ENCODE measurements at places on chromosomes 12 and 14. TPM values are rescaled to one million over a fixed set of nuclear protein-coding genes. Genes with fewer than 3 reads are reported as not detected.

HOXC12 gene
- not detected for polyA plus RNA-seq

ACSM4 gene
- polyA plus RNA-seq = not detected

HOXC6 gene
- polyA plus RNA-seq = not detected

C12orf54 gene
- not detected for polyA plus RNA-seq

IL31 gene
- not detected for polyA plus RNA-seq

SPTB gene
- 0.06 TPM for polyA plus RNA-seq

ZDHHC22 gene
- polyA plus RNA-seq = not detected
